ENCODE measurements at places on chromosomes 1 and 21.

GRCh38 chr1:26994787-26995517 is 1.5 kb downstream of the TRNP1 start:
- DNase-seq = no peak

DNA sequence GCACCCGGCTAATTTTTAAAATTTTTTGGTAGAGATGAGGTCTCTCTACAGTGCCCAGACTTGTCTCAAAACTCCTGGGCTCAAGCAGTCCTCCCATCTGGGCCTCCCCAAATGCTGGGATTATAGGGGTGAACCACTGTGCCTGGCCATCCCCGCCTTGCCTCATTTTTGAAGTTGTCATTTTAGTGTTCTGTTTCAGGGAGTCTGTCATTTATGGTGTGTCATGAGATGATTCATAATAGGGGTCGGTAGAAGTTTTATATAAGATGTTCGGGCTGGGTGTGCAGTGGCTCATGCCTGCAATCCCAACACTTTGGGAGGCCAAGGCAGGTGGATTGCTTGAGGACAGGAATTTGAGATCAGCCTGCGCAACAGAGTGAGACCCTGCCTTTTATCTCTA is 8.5 kb downstream of the PRCC start:
- no peak for DNase-seq

GRCh38 chr1:6471970-6472368 is 6.0 kb upstream of the TNFRSF25 start:
- no peak for DNase-seq

DNA sequence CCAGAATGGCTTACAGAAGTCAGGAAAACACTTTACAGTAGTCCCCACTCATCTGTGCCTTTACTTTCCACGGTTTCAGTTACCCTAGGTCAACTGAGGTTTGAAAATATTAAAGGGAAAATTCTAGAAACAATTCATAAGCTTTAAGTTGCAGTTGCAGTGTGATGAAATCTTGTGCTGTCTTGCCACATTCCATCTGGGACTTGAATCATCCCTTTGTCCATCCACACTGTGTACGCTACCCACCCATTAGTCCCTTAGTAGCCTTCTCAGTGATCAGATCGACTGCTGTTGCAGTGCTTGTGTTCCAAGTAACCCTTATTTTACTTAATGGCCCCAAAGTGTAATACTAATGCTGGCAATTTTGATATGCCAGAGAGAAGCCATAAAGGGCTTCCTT is 30.5 kb downstream of the ZCCHC17 start:
- peak; percentile 71 for DNase-seq

- no peak for DNase-seq
These were observed 73.5 kb upstream of the AKT3 start for GRCh38 chr1:243923292-243924171.

DNA sequence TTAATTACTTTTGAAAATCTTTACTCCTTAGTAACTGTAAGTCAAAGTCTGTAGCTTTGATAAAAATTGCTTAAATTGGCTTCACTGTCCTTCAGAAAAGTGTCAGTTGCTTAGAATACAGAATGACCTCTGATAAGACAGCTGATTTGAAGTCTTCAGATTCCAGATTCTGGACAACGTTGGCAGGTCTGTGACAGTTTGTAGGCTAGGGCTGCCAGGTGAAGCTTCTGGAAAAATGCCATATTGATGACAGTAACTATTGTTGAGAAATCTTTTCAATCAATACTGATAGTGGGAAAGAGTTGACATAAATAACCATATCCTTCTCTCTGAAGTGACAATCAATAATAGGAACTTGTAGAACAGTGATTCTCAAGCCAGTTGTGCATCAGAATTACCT is 41.3 kb downstream of the RPAP2 start:
- no peak for DNase-seq

DNA sequence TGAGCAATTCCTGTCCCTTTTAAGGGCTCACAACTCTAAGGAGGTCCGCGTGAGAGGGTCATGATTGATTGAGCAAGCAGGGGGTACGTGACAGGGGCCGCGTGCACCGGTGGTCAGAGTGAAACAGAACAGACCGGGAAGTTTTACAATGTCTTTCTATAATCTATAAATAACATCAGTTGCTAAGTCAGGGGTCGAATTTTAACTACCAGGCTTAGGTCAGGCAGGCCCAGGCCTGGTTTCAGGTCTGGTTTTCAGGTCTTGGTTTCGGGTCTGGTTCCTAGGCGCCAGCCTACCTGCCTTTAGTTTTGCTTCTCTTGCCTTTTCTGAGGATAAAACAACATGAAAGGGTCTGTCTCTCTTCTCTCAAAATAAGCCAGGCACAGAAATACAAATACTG is 476.0 kb upstream of the CAMK1G start:
- DNase-seq = no peak

GRCh38 chr1:45765999-45766792 is 15.7 kb upstream of the IPP start:
- DNase-seq = no peak

DNA sequence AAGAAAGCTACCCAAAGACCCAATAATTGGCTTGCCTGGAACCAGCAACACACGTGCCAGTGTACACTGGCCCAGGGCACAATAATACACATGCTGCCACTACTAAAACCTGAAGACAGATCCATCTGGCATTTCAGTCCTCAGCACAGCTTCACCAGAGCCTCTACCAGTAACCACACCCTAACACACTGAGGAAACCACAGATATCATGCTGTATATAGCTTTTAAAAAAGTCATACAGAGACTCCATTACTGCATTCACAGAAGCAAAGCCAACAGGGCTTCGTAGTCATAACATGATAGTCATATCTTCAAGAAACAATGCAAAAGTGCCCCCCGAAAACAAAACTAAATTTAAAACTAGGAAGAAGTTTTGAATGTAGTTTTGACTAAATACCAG is 40.6 kb upstream of the NEGR1 start:
- DNase-seq = no peak

GRCh38 chr1:2921970-2922686 is 99.1 kb upstream of the ACTRT2 start:
- DNase-seq = no peak

- no peak for DNase-seq
These were observed 1.2 kb upstream of the MKNK1 start for GRCh38 chr1:46605232-46605631.

DNA sequence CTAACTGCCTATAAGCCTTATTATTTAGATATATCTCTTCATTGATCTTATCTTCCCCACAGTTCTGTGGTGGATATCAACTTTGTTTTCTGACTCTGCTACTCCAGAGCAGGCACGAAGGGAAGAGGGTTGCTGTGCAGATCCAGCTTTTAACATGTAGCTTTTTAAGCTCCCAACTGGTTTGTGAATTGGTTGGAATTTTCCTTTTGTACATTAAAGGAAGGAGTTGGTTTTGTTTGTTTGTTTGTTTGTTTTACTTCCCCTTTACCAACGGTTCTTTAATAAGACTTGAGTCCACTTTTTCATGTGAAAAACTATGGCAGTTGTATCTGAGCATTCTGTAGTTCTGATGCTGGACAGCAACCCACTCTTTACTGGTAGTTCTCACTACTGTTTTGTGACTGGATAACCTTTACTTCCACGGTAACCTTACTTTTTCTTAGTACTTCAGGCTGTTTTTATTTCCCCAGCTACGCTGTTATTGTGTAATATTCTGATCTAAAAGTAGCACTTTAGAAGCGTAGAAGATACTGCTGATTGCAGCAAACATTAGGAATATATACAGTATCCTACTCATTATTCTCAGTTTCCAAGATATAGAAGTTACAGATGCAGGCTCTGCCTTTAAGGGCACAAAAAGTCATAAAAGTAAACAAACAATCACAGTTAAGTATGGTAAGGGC is 1.6 kb downstream of the GNPAT start:
- no peak for DNase-seq

DNA sequence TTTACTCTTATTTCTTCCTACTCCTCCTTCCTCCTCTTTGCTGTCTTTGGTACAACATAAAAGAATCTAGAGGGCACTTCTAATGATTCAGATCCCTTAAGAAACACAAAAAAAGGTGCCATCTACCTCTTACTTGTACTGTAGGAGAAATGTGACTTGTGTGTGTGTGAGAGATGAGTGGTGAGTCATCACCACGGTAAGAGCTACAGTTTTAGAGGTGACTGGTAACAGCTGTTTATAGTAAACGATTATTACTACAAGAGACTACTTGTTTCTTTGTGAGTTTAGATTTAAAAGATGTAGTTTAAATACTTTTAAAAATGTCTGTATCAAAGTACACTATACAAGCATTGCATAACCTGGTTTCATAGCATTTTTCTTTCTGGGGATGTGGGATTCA is 40.4 kb downstream of the SLC35D1 start:
- DNase-seq = no peak

- DNase-seq = no peak
These were observed 258.7 kb downstream of the RRAGC start for GRCh38 chr1:38600905-38601304.

- no peak for DNase-seq
These were observed 31.9 kb downstream of the ZMYM4 start for GRCh38 chr1:35300376-35300775.

DNA sequence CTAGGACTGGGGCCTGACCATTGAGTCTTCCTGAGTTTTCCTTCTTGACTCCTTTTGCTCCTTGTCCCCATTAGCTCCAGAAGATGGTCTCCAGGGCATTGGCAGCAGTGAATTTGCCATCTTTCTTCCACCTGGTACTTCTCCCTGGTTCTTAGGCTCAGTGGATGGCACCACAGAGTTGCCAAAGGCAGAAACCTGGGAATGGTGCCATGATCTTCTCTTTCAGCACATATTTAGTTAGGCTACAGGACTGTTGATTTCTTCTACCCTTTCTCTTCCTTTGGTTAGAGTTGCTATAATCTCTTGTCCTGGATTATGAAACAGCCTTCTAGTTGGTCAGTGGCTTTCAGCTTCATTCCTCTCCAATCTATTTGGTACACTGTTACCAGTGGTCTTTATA is 6.2 kb downstream of the ZBTB40 start:
- DNase-seq = no peak

DNA sequence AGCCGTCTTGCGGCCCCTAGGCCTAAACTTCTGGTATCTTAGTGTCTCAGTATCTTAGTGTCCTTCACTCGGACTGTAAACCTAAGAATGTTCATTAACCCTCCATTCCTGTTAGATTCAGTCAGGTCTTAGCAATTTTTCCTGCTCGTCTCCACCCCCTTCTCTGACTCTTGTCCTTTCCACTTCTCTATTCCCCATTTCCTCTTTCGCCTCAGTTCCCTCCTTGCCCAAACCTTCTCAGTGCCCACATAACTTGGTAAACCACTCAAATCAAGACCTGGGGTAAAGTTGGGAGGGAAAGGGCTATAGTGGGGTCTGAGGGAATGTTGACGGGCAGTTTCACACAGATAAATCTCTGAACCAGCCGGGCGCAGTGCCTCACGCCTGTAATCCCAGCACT is 726 bp upstream of the FCER1G start:
- no peak for DNase-seq

DNA sequence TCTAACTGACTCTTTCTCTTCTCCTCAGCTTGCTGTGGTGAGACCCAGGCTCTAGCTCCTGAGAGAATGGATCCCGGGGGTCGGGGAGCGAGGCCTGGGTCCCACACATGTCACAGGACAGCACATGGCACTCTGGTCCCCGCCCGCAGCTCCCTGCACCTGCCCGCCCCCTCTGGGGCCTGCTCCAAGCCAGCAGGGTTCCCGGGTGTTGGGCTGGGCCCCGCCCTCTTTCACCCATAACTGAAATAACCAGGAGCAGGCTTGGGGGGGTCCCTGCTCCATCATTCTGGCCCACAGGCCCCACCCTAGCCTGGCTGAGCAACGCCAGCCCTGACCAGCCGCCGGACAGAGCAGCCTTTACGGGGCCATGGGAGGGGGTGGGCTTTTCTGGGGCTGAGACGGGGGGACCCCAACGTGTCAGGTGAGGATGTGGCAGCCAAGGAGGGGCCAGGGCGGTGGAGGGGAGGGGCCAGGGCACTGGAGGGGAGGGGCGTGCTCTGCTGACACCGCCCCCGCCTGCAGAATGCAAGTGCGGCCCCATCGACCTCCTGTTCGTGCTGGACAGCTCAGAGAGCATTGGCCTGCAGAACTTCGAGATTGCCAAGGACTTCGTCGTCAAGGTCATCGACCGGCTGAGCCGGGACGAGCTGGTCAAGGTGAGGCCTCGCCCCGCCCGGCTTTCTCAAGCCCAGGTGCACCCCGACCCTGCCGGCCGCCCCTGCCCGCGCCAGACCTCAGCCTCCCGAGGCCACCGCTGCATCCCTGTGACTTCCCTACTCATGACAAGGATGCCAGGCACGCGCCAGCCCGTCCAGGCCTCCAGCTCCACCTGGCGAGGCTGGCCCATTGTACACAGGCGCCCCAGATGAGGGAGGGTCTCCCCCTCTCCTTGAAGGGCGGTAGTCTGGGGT is 19.4 kb downstream of the COL6A1 start:
- DNase-seq = no peak

DNA sequence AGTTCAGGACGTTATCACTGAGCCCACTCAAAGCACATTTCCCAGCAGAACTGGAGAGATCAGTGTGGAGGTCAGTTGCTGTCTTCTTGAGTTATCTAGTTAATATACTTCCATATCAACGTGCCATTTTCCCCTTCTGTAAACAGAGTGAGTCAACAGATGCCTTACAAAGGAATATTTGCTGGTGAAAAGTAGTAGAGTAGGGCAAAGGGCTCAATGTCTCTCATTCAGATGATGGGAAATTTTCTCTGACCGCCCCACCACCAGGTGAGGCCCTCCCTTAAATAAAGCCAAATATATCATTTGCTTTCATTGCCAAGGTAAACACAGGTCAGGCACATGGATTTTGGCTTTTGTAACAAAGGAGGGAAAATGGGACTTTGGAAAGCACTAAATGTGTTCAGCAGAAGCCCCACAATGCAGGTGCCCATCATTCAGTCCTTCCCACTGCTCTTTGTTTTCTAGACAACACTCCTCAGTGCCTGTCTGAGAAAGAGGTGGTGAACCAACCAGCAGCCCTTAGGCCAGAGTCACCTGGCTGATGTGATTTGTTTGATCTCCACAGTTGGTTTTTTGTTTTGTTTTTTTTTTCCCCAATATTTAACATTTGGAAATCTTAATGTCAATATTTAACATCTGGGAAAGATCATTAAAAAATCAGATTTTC is 40.5 kb upstream of the SAMD13 start:
- no peak for DNase-seq

- DNase-seq = no peak
These were observed 49.4 kb downstream of the NID1 start for GRCh38 chr1:236015539-236015938.

DNA sequence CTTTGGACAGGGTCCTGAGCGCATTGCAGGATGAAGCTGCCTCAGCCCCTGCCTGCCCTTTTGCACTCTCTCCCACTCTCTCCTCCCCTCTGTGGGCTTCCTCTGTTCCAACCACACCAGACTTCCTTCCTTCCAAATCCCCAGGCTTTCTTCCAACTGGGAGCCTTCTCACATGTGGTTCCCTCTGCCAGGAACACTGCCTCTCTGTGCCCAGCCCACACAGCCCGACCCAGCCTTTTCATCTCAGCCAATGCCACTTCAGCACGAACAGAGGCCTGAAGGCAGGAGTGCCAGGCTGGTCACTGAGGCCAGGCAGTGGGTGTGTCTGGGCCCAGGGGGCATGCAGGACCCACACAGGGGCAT is 5.9 kb downstream of the SELENON start:
- no peak for DNase-seq

Data from AG09309 (cell line).